ENCODE measurements at places on chromosomes 1 and 21.

DNA sequence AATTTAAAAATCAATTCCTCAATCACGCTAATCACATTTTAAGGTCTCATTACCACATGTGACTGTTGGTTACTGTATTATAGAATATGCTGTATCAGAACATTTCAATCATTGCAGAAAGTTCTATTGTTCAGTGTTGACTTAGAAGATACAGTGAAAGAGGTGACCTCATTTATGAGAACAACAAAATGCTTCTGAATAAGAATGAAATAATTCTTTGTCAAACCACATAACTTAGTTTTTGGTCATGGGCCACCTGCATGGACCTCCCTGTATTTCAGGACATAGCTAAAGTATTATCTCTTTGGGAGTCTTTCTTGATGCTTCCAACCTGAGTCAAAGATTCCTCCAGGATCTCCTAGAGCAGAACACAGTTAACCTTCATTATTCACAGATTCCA is 22.3 kb downstream of the MFSD2A start:
- DNase-seq, result no peak

DNA sequence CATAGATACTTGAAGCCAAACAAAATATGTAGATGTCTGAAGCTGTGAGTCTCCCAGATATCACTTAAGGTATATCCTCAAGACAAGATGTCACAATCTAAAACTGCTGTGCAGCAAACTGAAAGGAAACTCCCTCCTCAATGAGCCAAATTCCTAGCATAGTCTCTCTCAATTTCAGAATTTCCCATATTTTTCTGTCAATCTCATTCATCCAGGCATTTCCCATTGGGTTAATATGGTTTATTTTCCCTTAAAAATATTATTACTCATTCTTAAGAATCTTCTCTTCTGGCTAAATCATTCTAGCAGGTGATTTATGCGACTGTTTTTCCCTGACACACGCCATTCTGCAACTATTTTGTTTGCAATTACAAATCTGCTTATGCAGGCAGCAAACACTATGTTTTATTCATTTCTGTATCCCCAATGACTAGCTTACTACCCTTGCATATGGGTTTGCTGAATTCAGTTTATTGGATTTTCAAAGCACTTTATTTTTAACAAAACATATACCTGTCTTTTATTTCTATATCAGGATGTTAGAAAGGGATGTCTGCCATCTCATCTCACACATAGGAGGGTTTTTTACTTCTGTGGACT is 69.9 kb downstream of the TNFSF4 start:
- peak; percentile 33 for DNase-seq

- DNase-seq, result no peak
Observed at GRCh38 chr1:14969006-14969405, 184.5 kb upstream of the TMEM51 start.

DNA sequence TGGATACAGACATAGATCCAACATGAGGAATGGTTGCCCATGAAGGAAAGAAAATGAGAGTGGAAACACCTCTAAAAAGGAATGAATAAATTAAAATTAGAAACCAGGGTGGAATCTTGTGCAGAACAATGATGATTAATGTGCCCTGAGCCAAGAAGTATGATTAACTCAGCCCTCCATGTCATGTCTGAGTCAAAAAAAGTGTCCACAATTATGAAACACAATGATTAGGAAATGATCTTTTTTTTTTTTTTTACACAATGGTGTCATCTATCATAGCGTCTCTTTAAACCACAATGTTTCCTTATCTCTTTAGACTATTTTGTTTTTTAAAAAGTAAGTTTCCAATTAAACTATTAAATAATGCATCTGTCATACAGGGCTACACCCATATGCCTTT is 78.9 kb upstream of the RAB4A start:
- peak; percentile 67 for DNase-seq

GRCh38 chr1:18798946-18799345 is 60.5 kb downstream of the TAS1R2 start:
- no peak for DNase-seq

DNA sequence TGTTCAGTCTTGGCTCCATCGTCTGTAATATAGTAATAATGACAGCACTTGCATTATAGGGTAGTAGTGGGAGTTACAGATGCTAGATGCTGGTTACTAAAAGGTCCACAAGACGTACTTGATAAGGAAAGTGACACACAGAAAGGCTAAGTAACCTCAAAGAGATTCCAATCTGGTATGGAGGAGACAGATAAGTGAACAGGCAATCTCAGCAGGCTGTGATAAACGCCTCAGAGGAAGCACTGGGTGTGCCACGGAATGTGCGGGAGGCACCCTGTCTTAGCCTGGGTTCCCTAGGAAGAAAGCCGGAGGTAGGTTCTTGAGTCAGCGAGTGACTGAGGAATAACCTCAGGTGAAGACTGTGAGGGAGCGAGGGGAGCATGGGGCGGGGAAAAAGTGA is 4.6 kb upstream of the CTPS1 start:
- no peak for DNase-seq

- DNase-seq, result no peak
Observed at GRCh38 chr1:227379555-227379892, 61.2 kb upstream of the CDC42BPA start.

DNA sequence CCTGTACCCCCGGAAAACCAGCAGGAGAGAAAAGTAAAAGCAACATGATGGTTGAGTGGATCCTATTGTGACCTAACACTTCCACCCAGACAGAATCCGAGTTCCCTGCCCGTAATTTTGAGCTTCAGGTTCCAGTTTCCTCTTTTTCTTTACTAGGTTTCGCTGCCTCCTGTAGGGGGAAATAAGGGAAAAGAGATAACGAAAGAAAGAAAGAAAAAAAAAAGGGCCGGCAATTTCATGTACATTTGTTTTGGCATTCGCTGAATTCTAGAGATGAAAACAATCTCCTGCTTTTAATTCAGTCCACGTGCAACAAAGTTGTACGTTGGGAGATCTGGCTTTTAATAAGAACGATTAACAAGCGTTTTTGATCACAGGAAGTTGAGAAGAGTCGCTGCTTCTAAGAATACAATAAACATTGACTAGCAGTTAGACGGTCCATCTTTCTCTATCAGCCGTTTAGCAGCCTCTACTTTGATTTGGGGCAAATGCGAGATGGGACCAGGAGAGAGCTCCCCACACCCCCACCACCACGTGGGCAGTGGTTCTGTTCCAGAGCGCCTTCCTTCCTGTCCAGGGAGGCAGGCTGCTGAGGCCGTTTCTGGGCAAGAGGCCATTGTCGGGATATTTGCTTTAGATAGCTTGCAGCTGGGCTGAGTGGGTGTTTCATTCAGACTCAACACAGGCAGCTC is 155.9 kb upstream of the RUNX1 start:
- peak; percentile 85 for DNase-seq

GRCh38 chr1:43885279-43885801 is 48.3 kb upstream of the ARTN start:
- no peak for DNase-seq

DNA sequence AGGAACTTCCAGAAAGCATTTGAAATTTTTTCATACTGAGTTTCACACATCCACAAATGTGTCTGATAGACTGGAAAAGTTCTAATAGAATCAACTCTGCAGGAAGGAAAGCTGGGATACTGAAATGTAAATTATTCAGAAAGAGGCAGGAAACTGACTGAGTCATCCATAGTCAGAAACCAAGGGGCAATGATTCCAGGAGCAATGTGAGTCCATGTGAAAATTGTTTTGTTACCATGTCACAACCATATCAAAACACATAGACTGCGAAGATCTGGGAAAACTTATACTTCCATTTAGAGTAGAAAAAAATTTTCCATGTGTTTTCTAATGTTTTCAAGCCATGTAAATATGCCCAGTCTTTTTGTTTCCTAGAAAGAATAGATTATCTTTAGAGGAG is 142.3 kb upstream of the TMPRSS15 start:
- no peak for DNase-seq

DNA sequence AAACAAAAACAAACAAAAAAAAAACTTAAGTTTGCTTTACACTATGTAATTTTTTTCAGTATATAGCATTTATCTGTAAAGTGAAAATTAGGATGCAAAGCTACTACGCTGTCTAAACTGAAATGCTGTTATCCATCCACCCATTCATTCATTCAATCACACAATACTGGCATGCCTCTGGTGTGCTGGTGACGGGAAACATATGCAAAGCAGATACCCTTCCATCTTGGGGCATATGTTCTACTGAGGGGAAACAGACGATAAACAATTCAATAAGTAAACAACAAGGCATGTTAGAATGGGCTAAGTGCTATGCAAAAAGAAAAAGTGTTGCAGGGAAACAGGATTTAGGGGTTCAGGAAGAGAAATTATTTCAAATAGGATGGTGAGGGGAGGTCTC is 3.2 kb downstream of the CLSTN1 start:
- no peak for DNase-seq
